ENCODE measurements at places on chromosomes 7 and 10.
A peak's percentile ranks its signal among the peaks of the same experiment; 100 is the strongest.

DNA sequence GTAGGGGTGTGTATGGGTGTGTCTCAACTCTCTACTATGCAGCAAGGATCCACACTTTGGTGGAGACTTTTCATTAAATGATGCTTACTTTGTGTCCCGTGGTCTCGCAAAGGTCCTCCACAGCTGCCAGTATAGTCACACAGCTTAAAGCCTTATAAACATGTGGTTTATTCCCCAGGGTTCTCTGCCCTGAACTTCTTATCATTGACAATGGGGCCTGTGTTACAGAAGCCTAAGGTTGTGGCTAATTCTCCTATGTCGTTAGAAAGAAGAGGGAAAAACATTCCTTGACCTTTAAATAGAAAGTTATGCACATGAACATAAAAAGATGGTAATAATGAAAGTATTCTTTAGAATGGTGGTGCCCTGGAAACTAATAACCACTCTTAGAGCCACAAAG, 201.4 kb downstream of the INHBA start:
- no peak for DNase-seq

- DNase-seq, result no peak
These were observed 15.0 kb upstream of the ZFAND2A start for GRCh38 chr7:1174881-1175596.

DNA sequence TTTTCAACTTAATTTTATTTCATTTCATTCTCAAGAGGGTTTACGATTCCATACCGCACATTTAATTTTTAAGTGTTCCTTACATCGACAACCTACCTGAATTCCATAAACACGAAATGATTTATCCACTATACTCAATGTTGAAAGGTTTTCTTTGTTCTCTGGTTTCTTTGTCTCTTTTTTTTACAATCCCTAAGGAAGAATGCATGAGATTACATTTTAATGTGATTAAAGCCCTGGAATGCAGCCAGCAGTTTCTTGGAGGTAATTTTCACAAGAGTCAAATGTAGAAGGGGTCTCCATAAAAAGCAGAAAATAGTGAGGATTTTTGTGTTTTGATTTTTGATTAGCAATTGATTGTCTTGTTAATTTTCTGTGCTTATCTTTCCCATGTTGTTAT, 59.2 kb upstream of the ADCY1 start:
- no peak for DNase-seq

DNA sequence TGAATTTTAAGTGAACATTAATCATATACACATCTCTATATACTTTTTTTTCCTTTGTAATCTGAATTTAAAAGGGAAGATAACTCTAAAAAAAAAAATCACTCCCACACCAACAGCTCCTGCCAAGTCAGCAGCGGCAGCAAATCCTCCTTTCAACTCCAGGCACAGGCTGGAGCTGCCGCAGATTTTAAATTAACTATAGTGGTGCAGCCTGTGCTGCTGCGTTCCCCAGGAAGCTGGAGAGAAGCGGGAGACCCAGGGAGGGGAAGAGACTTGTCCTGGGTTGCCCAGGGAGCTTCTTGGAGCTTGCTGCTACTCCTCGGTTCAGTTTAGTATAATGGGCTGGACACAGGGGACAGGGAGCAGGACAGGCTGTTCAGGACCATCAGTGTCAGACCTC, 32.6 kb upstream of the HSPB1 start:
- DNase-seq, result no peak

DNA sequence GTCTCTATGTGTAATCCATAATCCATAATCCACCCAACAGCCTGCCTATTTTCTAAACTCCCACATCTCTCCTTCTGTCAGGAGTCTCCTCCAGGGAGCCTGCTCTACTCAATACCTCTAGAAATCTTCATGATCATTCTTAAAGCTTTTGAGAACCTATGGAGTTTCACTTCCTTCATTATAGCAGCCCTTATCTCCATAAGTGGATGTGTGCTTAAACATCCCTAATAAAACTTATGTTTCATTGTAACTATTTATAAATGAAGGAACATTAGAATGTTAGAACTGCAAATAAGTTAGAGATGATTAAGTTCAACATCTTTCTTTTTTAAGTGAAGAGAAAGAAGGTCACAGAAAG, 8.5 kb downstream of the CPED1 start:
- DNase-seq, result no peak

- no peak for DNase-seq
These were observed 11.9 kb downstream of the YKT6 start for GRCh38 chr7:44212581-44213184.

DNA sequence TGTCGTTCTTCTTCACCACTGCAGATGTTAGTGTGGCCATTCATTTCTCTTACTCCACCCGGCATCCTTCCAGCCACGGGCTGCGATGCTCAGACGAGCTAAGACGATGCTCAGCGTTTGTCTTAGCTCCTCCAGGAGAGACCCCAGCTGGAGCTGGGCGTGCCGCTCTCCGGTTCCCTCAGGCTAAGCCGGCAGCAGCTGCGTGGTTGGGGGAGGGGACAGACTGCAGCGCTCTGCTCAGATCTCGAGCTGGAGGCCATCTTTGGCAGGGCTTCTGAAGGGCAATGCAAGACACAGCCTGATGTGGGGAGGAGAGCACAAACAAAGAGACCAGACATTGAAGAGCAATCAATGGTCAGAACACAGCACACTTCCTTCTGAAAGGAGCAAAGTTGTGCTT, 4.8 kb downstream of the INA start:
- DNase-seq, result no peak

GRCh38 chr10:14389981-14390590, 59.4 kb upstream of the FRMD4A start:
- DNase-seq, result no peak

- no peak for DNase-seq
These were observed 36.1 kb upstream of the ZNF138 start for GRCh38 chr7:64758151-64758550.

DNA sequence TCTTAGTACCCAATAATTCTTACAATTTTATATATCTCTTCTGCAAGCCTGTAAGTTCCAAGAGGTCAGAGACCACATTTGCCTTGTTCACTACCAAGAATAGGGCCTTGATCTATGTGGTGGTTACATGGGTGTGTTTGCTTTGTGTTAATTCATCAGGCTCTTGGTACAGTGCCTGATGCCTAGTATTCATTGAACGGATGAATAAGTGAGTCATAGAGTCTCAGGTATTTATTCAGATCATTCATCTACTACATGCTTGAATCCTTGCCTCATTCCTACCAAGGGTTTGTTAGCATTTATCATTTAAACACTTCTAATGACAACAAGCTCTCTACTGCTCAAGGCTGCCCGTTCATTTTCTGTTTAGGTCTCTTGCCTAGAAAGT, 11.3 kb upstream of the SGPL1 start:
- DNase-seq, result no peak

DNA sequence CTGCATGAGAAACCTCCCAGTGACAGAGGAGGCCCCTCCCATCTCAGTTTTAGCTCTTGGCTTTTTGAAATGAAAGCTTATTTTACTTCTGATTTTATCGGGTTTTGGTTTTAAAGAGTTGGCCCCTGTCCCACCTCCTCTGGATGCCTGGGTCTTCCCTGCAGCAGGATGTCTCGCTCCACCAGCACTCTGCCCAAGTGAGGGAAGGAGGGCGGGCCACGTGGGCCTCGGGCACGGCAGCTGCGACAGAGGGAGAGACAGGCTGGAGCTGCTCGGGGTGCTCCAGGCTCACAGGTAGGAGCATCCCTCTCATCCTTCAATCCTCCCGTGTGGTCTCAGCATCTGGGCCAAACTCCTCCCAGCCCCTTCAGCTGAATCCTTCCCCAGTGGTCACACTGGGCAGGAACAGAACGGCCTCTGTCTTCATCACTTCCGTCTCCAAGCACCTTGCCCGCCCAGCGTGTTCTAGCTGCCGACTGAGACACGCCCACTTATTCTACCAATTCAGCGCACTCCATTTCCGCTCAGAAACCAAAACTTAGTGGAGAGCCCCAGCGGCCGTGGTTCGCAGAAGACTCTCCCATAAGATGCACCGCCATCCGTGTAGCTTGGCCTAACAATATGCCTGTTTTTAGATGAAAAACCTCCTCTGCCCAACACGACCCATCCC, 222.9 kb downstream of the GLRX3 start:
- DNase-seq, result peak; percentile 3

- DNase-seq, result no peak
These were observed 2.2 kb downstream of the BRAT1 start for GRCh38 chr7:2553108-2553507.

DNA sequence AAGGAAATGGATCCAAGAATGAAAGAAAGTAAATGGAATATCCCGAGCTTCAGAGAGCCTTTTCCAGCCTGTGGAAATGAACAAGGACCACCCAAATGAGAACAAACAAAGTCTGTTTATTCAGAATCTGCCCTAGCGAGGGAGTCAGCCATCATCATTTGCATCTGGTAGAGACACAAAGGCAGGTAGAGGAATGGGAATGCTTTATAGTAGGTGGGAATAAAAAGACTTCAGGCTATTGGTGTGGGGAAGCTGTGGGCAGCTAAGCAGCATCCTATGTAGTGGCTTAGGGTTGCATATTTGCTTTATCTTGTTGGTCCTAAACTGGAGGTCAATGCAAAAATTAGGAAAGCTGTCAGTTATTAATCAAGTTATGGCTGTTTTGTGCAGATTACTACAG, 9.2 kb upstream of the MRLN start:
- DNase-seq, result no peak

DNA sequence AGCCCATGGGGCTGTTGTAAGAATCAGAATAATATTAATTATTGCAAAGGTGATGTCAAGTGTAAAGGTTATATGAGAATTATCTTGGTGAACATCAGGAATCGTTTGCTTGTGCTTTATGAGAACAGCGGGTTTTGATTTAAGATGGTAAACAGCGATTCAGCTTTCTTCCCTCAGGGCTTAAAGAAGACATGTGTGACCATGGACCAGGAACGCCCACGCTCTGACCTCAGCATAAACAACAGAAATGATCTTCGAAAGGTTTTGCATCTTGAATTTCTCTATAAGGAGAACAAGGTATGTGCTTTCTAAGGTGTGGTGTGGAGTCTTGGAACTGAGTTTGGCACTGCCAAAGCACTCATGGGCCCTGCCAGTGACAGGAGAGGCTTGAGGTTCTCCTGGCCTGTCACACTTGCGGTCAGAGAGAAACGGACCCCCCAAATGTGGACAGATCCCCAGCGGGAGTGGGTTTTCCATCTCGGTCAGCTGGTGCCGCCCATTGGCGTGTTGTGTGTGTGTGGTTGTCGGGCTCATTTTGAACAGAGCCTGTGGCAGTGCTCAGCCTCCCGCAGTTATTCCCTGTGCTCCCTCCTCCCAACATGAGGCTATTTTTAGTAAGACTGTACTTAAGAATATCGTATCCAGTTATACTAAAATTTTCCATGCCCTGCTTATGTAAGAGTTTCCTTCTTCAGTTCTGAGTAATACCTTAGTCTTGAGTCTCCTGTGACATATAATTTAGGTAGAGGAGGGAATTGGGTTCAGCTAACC, 7.2 kb downstream of the MINDY4 start:
- no peak for DNase-seq

DNA sequence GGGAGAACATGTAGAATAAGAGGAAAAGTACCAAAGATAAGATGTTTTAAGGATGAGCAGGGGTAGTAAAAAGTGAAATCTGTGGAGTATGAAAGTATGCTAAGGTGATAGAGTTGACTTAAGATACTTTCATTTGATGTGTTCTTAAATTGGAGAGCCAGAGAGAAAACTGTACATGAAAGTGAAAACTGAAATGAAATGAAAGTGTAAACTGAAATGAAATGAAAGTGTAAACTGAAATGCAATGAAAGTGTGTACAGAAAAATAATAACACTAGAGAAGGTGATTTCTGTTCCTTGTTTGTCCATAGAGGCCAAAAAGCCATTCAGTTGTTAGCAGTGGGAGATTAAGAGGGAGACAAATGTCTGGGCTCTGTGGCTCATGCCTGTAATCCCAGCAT, 17.5 kb downstream of the AHR start:
- DNase-seq, result no peak

- DNase-seq, result no peak
These were observed 41.9 kb downstream of the DGKI start for GRCh38 chr7:137804836-137805235.

GRCh38 chr7:41921453-41921981, 218.6 kb upstream of the INHBA start:
- DNase-seq, result no peak

GRCh38 chr10:96764425-96765060, 44.2 kb upstream of the PIK3AP1 start:
- DNase-seq, result no peak

DNA sequence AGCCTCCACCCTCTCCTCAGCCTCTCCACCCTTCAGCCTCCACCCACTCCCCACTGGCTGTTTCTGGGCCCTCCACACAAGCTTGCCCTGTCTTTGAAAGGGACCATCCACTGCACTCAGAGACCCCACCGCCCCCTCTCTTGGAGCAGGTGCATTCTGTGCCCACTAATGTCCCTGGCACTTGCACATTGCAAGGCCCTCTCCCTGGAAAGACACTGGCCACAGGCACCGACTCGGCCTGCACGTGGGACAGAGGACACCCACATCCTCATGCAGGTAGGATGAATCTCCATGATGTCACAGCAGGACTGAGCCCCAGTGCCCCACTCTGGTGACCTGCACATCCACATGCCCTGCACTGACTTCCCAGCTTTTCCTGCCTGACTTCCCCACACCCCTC, 36.8 kb upstream of the EBF3 start:
- no peak for DNase-seq

GRCh38 chr7:1340461-1341360, 108.0 kb downstream of the UNCX start:
- no peak for DNase-seq

DNA sequence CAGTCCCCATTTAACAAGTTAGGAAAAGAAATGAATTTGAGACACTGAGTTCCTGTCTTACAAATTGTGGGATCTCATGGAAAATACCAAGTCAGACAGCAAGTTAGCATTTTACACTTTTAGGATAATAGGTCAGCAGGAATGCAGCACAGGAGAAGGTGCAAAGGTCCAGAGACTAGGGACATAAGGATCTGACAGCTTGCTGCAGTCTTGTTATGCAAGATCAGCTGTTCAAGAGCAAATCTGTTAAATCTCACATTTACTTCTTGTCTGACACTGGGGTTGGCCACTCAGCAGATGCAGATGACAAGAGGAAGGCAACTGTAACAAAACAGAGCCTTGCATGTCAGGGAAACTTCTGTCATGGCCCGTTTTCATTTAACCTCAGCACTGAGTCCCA, 239.6 kb downstream of the PHF14 start:
- DNase-seq, result no peak

- peak; percentile 49 for DNase-seq
These were observed 97.5 kb downstream of the PFKFB3 start for GRCh38 chr10:6300106-6300783.
